ENCODE measurements at places on chromosomes 4 and X.

DNA sequence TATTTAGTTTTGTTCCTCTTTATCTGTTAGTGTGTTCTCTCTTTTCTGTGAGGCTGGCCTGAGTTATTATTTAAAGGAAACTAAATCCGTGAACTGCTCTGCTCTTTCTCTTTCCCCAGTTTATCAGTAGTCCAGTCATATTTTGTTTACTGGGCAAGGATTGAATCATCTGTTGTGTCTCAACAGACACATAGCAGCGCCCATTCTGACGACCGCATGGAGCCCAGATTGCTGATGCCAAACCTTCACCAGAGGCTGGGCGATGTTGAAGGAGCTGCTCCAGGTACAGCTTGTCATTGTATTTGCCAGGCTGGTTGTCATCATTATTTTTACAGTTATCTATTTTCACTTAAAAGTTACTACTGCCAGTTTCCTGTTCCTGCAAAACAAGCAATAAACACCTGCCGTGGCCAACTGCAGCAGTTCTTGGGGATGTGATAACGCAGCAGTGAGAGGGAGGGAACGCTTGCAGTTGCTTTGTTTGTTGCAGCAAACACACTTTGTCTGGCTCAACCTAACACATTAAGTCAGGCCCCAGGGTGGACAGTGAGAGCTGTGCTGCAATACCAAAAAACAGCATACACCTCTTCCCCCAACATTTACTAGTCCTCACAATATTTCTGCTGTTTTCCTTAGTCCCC, 10.1 kb downstream of the REELD1 start:
- no peaks in the 10 kb centered on the region for H3K36me3 ChIP-seq
- no peaks in the 10 kb centered on the region for H3K27me3 ChIP-seq
- no peak for DNase-seq
- H3K4me1 ChIP-seq: no peaks in the 10 kb centered on the region
- no peak overlapping the region for H3K27ac ChIP-seq

GRCh38 chr4:8259743-8260430, 9.7 kb upstream of the HTRA3 start:
- DNase-seq: no peak
- H3K27me3 ChIP-seq: no peaks in the 10 kb centered on the region
- H3K4me3 ChIP-seq: no peak overlapping the region
- no peaks in the 10 kb centered on the region for H3K4me1 ChIP-seq
- H3K36me3 ChIP-seq: no peaks in the 10 kb centered on the region

DNA sequence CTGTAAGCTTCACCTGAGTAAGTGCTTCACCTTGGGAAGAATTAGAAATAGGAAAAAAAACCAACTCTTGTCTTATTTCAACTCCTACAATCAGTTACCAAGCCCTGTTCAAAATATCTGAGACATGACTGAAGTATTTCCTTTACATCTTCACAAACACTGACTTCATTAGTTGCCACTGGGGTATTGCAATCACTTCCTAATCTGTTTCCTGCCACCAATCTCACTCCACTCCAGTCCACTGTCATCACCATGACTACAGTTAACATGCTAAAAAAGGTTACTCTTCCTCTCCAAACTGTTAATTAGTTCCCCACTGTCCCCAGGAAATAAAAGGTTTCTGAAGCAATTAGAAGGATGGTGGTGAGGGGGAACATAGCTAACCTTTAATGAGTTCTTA, 3.3 kb upstream of the SUPT20HL1 start:
- peak; percentile 45 for DNase-seq
- H3K36me3 ChIP-seq: no peaks in the 10 kb centered on the region
- H3K27me3 ChIP-seq: no peaks in the 10 kb centered on the region
- H3K4me3 ChIP-seq: no peak overlapping the region
- H3K4me1 ChIP-seq: no peaks in the 10 kb centered on the region
- H3K27ac ChIP-seq: no peak overlapping the region

GRCh38 chr4:101256222-101256621, 91.1 kb downstream of the PPP3CA start:
- no peaks in the 10 kb centered on the region for H3K36me3 ChIP-seq
- H3K27ac ChIP-seq: no peak overlapping the region
- no peak overlapping the region for H3K4me3 ChIP-seq
- peaks cover 6% of the 10 kb centered on the region for H3K4me1 ChIP-seq
- no peak for DNase-seq

DNA sequence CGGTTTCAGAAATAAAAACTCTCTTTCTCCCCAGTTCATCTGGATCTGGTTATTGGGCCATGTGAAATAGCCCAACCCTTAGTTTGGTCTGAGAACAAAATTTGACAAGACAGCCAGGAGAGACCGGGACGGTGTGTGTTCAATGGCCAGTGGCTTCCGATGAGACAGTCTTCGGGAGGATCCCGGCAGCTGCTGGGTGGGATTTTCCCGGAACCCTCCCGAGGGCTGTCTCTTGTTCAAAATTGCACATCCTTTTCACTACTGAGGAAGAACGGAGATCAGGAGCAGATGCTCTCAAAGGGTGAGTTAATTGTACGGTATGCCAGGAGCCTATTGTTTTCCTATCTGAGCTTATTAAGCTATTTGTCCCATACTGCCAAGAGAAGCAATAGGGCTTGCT, 166.5 kb downstream of the PRR32 start:
- H3K27me3 ChIP-seq: no peaks in the 10 kb centered on the region
- H3K27ac ChIP-seq: no peak overlapping the region
- H3K36me3 ChIP-seq: no peaks in the 10 kb centered on the region
- H3K4me3 ChIP-seq: no peak overlapping the region

DNA sequence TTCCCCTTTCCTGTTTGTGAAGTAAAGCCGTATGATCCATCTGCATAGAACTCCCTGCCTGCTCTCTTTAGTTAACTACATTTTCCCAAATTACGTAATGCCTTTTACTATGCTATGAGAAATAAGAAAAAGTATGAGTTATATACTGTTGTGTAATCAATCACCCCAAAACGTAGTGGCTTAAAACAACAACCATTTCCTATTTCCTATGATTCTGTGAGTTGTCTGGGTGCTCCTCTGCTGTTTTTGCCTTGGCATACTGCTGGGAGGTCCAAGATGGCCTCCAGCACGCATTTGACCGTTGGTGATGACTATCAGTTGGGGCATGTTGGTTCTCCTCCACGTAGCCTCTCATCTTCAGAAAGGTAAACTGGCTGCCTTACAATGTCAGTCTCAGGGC, 39.8 kb downstream of the BBS12 start:
- DNase-seq: no peak
- H3K4me1 ChIP-seq: no peaks in the 10 kb centered on the region
- H3K27me3 ChIP-seq: no peaks in the 10 kb centered on the region
- H3K4me3 ChIP-seq: no peak overlapping the region

DNA sequence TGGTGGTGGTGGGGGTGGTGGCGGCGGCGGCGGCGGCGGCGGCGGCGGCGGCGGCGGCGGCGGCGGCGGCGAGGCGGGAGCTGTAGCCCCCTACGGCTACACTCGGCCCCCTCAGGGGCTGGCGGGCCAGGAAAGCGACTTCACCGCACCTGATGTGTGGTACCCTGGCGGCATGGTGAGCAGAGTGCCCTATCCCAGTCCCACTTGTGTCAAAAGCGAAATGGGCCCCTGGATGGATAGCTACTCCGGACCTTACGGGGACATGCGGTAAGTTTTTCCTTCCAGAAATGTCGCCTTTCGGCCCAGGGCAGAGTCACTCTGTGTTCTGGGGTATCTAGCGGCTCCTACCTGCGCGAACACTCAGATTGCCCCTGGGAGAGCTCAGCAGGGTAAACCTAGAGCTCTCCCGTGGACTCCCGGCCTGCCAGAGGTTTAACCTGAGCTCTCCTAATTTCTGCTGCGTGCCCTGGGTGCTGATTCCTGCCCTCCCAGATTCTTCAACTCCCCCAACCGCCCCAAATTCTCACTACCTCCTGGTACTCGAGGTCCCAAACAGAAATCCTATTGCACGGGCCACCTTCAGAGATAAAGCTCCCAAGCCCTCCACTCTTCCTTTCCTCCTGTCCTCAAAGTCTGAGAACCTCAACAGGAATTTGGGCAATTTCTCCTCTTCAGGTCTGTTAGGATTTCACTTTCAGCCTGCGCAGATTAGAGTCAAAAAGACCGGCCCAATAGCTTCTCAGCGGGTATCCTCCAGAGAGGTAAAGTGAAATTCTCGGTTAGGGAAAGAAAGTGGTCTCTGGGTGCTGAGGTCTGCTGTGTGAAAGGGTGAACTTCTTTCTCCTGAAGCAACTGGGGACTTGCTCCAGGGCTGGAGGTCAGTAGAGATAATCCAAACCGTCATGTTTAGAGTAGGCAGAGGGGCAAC, 2.9 kb downstream of the AR start:
- no peak overlapping the region for H3K27ac ChIP-seq
- no peaks in the 10 kb centered on the region for H3K36me3 ChIP-seq
- H3K27me3 ChIP-seq: no peaks in the 10 kb centered on the region
- no peaks in the 10 kb centered on the region for H3K4me1 ChIP-seq
- H3K4me3 ChIP-seq: peak overlapping the region; percentile 23
- DNase-seq: peak; percentile 70

DNA sequence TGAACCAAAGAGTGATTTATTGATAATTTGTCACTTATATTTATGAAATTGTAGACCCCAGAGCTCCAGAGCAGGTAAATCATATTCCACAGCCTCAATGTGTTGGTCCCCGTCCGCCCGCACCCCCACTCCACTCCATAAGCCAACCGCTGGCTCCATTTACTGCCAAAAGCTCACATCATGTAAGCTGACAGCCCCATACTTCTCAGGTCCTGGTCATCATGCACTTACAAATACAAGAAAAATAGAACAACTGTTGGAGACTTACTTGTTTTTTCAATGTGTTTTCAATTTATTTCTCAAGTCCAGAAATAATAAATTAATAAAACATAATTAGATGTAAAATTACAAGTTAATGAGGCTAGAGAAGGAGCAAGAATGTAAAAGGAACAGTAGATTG, 235.7 kb upstream of the HAND2 start:
- H3K36me3 ChIP-seq: no peaks in the 10 kb centered on the region
- H3K4me3 ChIP-seq: no peak overlapping the region
- no peak for DNase-seq
- no peak overlapping the region for H3K27ac ChIP-seq
- H3K27me3 ChIP-seq: no peaks in the 10 kb centered on the region

GRCh38 chr4:101888472-101888871, 97.9 kb downstream of the BANK1 start:
- no peak overlapping the region for H3K27ac ChIP-seq
- no peaks in the 10 kb centered on the region for H3K4me1 ChIP-seq
- DNase-seq: no peak
- no peaks in the 10 kb centered on the region for H3K36me3 ChIP-seq

- H3K27me3 ChIP-seq: no peaks in the 10 kb centered on the region
- no peak overlapping the region for H3K27ac ChIP-seq
- DNase-seq: no peak
- H3K36me3 ChIP-seq: no peaks in the 10 kb centered on the region
- no peaks in the 10 kb centered on the region for H3K4me1 ChIP-seq
- no peak overlapping the region for H3K4me3 ChIP-seq
Observed at GRCh38 chr4:74638001-74638400, 156.3 kb downstream of the BTC start.

- no peak overlapping the region for H3K4me3 ChIP-seq
- DNase-seq: no peak
- H3K27ac ChIP-seq: no peak overlapping the region
- no peaks in the 10 kb centered on the region for H3K27me3 ChIP-seq
- H3K36me3 ChIP-seq: no peaks in the 10 kb centered on the region
Observed at GRCh38 chr4:48196758-48197504, 62.9 kb upstream of the TXK start.
